DMS79 treated with DMSO at 0.1 percent for 48 hours (cell line): ENCODE measurements at places on chromosomes 3 and 15.
A peak's percentile ranks its signal among the peaks of the same experiment; 100 is the strongest.

DNA sequence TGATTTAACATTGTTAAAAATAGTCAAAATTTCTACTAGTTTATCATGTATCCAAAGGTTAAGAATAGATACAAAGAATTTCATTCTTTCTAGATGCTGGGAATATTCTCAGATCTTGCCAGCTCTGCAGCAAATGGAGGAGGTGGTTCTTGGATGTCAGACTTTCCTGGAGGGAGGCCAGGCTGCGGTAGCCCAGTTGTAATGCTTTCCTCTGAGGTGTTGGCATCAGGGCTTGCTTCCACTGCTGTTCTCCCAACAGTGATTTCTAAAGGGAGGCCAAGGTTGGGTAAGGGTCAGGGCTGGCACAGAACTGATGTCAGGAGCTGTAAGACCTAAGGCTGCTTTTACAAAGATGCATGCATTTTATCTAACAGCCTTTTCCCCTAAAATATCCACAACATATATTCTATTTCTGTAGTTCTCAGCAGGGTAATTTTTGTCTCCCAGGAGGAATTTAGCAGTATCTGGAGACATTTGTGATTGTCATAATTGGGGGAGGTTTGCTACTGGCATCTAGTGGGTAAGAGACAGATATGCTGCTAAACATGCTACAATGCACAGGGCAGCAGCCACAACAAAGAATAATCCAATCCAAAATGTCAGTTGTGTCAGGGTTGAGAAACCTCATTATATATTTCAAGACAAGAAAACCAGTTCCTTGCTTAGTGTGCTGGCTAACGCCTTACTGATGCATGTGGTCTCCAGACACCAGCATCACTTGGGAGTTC, 42.0 kb upstream of the SPTSSB start:
- DNase-seq: no peak

DNA sequence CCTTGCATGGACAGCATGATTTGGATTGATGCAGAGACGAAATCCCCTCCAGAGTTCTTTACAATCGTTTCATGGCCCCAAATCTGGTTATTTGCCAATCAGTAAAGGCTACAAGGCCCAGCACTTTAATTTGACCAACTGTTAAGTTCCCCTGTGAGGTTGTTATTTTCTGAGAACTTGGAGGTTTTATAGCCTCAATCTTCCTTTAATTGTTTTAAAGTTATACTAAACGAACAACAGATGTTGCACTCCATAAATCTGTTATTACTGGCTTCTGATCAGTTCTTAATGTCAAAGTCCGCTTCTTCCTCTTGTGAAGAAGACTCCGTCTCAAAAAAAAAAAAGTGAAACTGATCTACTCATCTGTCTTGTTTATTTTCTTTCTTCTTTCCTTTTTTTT, 30.8 kb downstream of the LARP6 start:
- DNase-seq: no peak

DNA sequence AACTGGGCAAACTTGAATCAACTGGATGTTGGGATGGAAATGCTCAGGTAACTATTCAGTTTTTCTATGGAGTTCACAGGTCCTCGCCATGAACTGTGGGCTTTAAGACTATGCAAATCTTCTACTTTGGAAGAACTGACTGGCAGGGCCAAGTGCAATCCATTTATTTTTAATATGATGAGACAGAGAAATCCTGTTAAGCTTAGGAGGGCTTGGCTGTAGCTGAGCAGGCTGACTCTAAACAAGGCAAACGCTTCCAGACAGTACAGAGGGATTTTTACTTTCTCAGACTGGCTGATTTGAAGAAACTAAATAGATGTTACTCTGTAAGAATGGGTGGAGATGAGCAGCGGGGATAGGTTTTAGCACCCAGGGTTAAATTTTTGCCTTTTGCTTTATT, 194.2 kb upstream of the ICE2 start:
- no peak for DNase-seq

- DNase-seq: no peak
Observed at GRCh38 chr15:94263341-94264273, 32.2 kb downstream of the MCTP2 start.

DNA sequence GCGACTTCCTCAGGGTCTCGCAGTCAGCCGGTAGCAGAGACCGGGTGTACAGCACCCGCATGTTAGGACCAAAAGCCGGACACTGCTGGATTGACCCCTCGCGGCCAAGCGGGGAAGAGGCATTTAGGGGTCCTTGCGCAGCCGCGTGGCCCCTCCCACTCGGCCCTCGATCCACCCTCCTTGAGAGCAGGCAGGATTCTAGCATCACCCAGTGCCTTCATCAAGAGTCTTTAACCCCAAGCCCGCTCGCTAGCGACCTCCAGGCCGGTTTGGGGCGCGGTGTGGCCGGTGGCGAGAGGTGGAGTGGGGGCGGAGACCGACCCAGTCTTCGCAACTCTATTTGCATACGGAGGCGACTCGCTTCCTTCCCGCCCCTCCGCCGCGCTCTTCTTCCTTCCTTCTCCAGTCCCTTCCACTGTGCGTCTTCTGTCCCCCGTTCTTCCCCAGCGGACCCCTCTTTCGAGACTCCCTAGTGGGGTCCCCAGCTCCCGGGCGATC, at the start of gene ST6GAL1:
Gene ST6GAL1 (plus strand): TSS at position 384 of the 498 bp plus-strand sequence. CDS start 112,178 bp downstream, outside the sequence.
- peak; percentile 43 for DNase-seq

DNA sequence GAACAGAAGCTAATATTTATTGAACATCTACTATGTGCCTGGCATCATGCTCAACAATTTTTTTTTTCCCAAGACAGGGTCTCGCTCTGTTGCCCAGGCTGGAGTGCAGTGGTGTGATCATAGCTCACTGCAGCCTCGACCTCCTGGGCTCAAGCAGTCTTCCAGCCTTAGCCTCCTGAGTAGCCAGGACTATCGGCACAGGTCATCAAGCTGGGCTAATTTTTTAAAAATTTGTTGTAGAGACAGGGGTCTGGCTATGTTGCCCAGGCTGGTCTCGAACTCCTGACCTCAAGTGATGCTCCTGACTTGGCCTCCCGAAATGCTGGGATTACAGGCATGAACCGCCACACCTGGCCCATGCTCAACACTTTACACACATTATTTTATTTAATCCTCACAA, 35.7 kb upstream of the CILP start:
- no peak for DNase-seq

DNA sequence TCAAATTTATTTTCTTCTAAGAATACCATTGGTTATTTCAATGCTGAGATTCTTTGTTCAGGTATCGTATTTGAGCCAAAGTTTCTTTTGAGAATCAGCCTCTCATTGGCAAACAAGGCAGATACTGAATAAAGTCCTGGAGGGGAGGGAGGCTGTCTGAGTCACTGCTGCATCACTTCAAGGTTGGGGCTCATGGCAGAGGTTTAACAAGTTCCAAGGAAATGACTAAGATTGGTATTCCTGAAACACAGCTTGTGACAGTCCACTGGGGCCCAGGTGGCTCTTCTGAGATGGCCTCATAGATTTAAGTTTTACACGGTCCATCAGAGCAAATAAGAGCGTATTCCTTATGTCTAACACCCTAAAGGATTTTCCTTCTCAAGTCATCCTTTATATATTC, 213.8 kb upstream of the STAC start:
- no peak for DNase-seq

DNA sequence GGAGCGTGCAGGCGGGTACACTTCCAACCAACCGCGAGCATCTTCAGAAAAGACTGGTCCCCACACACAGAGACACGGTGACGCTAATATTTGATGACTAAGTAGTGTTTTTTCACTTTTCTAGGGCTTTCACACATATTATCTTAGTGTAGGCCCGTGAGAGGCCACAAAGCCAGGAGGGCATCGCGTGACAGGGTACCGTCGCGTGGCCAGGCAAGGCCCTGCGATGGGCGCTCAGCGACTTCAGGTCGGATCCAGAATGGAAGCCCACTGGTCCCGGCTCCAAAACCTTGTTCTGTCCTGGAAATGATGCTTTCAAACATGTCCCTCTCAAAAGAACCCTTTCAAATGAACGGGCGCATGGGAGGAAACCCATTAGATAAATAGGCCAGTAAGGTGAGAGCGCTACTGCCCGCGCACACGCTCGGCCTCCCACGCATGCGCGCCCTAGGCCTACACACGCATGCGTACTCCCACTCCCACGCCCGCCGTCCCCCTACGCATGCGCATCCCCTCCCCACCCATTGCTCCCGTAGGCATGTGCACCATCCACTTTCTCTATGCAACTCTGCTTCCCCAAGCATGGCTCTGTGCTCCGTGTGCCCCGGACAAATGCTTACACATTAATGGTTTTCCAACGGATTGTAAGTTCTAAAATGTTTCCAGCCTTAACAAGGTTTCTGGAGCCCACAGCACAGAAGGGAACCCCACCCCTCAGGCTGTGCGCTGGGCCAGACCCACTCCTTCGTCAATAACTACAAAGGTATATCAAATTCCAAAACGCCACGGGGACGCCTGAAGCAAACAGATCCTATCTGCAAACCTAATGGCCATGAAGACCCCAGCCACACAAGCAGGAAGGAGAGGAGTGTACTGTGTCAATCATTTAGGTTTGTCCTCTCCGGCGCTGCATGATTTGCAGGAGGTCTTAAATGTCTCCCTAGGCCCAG, 72.1 kb downstream of the OCA2 start:
- no peak for DNase-seq

GRCh38 chr15:80568876-80569605, 126.1 kb upstream of the ABHD17C start:
- DNase-seq: no peak
